ENCODE measurements at places on chromosomes 6 and 20.
A peak's percentile ranks its signal among the peaks of the same experiment; 100 is the strongest.

GRCh38 chr6:136566851-136567250 is 16.6 kb upstream of the MAP7 start:
- no peak for DNase-seq

- DNase-seq = no peak
Observed at GRCh38 chr6:30194797-30195690, 18.2 kb downstream of the TRIM26 start.

DNA sequence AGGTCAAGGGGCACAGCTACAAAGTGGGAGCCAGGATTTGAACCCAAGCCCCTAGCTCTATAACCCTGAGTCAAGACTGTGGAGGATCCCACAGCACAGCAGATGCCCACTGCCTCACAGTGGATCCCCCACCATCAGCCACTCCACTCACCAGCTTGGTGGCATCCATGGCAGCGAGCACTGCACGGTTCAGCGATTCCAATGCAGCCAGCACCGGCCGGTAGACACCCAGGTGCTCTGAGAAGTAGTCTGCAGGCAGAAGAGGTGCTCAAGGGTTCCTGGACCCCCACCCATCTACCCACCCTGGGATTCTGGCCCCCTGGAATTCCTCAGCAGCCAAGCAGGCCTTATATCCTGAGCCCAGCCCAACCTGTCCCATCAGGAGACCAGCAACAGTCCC is 2.5 kb downstream of the ACTL10 start:
- DNase-seq = no peak

DNA sequence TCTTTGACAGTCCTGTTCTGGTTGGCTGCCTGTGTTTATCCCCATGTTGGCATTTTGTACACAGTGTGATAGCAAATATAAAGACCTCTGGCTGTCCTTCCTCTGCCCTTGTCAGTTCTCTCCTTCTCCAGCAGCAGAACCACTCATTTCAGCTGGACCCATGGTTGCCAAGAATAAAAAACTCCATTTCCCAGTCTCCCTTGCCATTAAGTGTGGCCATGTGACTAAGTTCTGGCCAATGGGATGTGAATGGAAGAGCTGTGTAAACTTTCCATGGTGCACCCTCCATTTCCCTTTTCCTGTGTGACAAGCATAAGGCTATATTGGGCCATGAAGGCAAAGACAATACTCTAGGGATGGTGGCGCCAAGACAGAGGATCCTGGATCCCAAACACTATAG is 78.4 kb upstream of the TBC1D7 start:
- peak; percentile 43 for DNase-seq

GRCh38 chr20:47118206-47118605 is 223.6 kb downstream of the EYA2 start:
- no peak for DNase-seq

- no peak for DNase-seq
Observed at GRCh38 chr6:127300411-127300810, 33.7 kb downstream of the RNF146 start.

GRCh38 chr20:41623625-41624375 is 5.6 kb upstream of the CHD6 start:
- peak; percentile 31 for DNase-seq

DNA sequence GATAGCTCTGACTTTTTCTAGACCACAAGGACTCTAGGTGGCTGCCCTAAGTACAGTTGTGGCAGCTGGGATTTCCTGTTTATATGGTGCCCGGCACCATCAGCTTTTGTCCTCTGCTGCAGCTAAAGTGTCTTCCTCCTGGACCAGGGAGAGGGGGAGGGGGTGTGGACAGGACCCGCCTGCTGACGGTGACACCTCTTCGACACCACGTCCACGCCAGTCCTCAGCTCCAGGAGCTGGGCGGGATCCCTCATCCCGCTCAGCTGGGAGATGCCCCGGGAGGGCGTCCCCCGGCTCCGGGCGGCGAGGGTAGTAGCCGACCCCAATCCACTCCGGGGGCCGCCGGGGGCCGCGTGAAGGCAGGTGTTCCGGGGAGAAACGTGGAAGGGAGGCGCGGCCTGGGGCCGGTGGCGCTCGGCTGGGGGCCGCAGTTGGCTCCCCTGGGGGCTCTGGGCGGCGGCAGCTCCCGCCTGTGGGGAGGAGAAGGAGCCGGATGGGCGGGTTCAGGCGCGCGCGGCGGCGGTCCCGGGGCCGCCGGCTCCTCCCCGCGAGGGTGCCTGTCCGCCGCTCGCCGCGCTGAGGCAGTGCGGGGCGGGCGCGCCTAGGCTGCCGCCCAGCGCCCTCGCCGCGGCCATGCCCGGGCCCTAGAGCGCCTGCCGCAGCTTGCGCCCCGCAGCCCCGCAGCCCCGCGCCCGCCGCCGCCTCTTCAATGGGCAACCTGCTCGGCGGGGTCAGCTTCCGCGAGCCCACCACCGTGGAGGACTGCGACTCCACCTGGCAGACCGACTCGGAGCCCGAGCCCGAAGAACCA is at the start of gene OGFRL1:
OGFRL1 (plus strand) TSS at position 584 of the 811 bp plus-strand sequence; CDS start at position 710, 126 bp downstream.
- peak; percentile 69 for DNase-seq

DNA sequence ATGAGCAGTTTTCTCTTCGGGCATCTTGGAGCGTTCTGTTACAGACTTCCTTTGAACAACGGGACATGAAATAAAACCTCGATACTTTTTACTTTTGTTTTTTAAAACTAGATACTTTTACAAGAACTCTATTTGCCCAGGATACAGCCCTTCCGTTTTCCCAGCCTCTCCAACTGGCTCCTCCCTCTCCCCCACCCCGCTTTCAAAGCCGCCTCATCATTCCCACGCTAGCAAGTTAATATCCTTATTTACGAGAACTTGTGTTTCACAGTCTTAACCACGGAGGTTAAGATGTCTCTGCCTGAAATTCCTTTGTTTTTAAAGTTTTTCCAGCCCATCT is 241 bp upstream of the CFAP206 start:
- DNase-seq = no peak

GRCh38 chr6:23388086-23388783 is 737.8 kb upstream of the NRSN1 start:
- no peak for DNase-seq

GRCh38 chr6:90385759-90386313 is 89.2 kb upstream of the BACH2 start:
- DNase-seq = no peak

GRCh38 chr20:48632017-48632824 is 195.6 kb downstream of the PREX1 start:
- no peak for DNase-seq

GRCh38 chr6:38323216-38323615 is 316.5 kb downstream of the BTBD9 start:
- DNase-seq = no peak

DNA sequence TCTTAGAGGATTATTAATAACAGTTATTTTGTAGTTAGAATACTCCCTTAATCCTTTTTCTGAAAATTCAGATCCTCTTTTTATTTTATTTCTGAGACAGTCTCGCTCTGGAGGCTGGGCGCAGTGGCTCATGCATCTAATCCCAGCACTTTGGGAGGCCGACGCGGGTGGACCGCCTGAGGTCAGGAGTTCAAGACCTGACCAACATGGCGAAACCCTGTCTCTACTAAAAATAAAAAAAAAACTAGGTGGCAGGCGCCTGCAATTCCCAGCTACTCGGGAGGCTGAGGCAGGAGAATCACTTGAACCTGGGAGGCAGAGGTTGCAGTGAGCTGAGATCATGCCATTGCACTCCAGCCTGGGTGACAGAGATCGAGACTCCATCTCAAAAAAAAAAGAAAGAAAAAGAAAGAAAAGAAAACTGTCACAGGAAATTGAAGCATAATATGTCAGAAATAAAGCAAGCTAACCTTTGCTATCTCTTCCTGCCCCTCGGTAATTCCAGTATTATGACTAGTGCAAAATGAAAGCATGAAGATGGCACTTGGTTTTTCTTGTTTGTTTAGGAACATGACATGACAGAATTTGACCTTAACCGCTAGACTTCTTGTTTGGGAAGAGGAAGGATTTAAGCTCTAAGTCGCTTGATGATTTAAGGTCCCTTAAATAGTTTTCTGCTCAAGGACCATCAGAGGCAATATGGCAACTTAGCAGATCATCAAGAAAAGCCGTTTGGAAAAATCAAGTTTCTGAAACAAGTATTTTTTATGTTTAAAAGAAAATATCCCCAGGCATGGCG is 1.8 kb upstream of the RBM39 start:
- no peak for DNase-seq

DNA sequence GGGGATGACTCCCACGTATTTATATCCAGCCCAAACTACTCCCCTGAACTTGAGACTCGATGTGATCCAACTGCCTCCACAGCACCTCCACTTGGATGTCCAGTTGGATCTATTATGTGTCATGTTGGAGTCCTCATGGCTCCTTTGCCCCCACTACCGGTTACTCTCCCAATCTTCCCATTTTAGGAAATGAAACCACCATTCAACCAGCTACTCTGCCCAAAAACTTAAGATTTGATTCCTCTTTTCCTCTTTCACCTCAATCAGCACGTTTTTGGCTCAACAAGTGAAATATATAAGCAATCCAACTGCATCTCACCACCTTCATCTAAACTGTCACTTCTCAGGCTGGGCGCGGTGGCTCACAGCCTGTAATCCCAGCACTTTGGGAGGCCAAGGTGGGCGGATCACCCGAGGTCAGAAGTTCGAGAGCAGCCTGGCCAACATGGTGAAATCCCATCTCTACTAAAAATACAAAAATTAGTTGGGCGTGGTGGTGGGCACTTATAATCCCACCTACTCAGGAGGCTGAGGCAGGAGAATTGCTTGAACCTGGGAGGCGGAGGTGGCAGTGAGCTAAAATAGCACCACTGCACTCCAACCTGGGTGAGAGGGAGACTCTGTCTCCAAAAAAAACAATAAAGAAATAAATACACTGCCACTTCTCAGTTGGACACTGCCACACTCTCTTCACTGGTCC is 3.4 kb downstream of the AHCY start:
- no peak for DNase-seq

- peak; percentile 83 for DNase-seq
Observed at GRCh38 chr20:10319855-10320254, 101.2 kb downstream of the SNAP25 start.

- DNase-seq = peak; percentile 91
Observed at GRCh38 chr6:41682056-41682477, 43.8 kb downstream of the MDFI start.

GRCh38 chr6:97128507-97128906 is 154.5 kb downstream of the MMS22L start:
- no peak for DNase-seq

DNA sequence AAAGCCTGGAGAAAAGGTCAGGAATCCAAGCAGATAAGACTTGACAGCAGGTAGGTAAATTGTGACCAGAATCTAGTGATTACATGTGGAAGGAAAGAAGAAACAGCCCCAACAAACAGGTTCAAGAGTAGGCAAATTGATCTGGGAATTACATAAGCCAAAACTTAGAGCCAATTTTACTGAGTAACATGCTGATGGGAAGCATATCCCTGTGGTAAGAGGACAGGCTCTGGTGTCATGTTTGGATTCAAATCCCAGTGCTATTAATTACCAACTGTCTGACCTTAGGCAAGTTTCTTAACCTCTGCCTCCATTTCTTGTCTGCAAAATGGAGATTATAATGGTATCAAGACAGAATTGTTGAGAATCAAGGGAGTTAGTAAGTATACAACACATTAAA is 20.4 kb downstream of the MCM9 start:
- DNase-seq = no peak

GRCh38 chr6:137013738-137014602 is 30.8 kb downstream of the IL20RA start:
- DNase-seq = no peak

DNA sequence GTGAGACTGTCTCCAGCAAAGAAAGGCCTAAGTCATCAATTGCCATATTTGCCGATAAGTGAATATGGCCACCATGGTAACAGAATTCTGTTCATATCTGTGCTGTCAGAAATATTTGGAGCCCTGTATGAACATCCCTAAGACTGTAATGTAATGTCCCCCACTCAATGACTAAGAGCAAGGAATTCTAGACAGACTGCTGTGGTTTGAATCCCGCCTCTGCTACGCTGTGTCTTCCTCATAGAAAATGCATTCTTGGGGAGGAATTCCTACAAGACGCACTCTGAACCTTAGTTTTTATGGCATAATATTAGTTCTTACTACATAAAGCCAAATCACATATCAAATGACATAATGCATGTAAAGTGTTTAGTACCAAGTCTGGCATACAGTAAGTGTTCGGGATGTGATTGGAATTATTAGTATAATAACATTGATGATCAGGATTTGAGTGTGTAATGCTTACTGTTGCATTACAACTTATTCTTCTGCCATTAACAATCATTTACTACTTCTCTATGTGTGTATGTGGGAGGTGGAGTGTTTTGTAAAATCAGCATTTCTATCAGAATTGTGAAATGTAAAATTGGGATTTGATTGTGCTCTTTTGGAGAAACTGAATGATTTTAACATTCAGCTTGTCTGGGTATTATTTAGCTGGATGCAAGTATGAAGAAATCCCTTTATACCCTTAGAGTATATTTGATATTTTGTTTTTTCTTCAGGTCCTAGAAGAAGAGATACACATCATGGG is 103.0 kb downstream of the OLIG3 start:
- no peak for DNase-seq

DNA sequence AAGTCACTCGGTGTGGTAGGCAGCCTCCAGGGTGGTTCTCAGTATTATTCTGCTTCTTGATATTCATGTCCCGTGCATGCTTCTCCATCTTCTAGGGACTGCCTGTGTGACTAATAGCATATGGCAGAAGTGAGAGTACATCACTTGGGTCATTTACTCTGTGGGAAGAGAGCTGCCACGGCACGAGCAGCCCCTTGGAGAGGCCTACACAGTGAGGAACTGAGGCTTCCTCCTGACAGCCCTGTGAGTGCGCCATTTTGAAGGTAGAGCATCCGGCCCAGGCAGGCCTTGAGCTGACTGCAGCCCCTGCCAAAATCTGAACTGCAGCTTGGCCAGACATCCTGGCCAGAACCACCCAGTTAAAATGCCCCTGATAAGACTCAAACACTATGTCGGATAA is 17.3 kb upstream of the MCUR1 start:
- no peak for DNase-seq

DNA sequence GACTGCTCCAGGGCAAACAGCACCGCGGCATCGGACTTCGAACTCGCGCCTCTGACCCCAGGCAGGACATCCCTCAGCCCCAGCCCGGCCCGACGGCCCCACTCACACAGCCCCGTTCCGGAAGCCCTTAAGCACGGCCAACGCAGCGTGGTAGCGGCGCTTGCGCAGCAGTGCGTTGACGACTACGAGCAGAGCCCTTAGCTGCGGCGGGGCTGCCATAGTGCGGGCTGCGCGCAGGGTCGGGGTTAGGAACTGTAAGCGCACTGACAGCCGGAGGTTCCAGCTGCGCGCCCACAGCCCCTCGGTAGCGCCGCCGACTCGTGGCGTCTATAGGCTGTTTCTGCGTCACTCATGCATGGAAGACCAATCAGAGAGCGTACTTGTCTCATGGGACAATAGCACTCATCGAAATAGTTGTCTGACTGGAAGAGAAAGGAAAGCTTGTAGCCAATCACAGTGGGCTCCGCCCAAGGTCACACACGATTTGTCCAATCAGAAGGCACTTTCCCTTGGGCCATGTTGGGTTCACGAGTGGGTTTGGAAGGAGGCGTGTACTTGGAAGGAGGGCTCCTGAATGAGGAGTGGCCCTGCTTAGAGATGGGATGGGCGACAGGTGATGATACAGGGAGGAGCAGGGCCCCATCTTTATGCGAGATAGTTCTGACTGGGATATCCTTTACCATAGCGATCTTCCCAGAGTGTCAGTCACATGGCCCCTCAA is at the start of gene PXMP4:
PXMP4 (minus strand) TSS at position 322 of the 721 bp plus-strand sequence; CDS start at position 219, 103 bp downstream.
- DNase-seq = peak; percentile 98

Measured in head of caudate nucleus (tissue), 42 donors.